ENCODE measurements at places on chromosomes 2 and 18.

DNA sequence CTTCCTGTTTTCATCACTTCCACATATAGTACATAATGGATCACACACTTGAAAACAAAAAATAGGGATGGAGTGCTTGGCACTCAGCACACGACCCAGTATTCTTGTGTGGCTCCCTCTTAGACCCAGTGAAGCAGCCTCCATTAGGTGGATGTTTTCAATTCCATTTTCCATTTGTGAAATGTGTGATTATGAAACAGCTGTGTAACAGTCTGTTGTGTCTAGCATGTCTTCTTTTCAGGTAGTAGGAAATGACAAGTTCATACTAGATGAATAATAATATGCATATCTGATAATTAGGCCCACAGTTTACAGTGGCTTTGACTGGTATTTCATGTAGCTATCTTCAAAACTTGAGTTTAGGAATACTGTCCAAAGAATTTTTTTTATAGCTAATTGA, 35.5 kb downstream of the EML6 start:
- no peak for DNase-seq

GRCh38 chr2:12361506-12361905, 355.2 kb upstream of the TRIB2 start:
- no peak for DNase-seq

DNA sequence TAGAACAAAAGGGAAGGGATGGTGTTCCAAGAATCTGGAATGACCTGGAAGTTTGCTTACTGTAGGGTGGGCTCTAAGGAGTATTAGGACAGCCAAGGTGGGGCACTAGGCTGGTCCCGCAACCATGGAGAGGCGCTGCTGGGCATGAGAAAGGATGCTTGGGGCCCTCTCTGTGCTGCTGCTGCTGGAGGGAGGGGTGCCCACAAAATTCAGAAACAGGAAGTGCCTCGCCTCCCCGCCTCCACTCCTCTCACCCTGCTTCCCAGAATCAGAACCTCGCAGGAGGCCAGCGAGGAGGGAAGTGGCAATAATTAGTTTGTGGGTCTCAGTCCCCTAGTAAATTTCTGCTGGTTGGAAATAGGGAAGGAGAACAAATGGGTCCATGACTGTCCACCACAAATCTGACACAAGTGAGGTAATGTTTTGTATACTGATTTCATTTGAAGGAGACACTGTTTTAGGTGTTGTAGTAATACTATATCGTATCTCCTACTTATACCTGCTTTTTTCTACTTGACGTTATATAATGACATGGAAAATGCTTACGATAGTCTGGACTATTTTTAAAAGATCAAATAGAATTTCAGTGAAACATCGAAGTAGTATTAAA, 7.9 kb upstream of the PDCL3 start:
- DNase-seq, result no peak

DNA sequence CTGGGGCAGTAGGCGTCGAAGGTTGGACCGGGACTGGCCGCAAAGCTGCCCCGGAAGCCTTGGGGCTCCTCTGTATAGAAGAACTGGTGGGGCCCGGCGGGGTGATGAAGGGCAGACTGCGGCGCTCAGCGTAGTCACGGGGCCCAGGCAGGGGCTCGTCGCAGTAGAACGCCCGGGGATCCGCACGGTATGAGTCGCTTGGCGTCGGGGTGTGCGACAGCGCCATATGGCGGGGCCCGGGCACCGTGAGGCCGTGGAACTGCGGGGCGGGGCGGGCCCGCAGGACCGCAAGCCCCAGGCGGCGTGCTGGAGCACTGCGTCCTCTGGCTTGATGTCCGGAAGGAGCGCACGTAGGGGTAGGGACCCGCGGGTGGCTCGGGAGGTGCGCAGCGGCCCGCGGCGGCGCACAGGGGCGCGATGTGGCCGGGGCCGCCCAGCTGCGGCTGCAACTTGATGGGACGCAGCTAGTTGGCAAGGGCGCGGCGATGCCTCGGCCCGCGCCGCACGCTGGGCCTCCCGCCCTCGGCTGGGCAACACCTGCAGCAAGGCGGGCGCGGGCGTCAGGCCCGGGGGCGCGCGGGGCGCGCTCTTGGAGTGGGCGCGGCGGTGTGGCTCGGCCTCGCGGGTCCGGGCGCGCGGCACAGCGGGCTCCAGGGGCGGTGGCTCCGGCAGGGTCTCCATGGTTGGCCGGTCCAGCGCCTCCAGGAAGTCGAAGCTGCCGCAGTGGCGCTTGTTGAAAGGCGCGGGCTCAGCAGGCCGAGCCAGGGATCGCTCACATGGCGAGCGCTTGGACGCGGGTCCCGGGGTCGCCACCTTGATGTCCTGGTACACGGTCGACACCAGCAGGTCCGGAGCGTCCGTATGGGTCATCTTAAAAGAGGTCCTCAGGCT, 251.4 kb downstream of the ANKRD30B start:
- DNase-seq, result no peak

DNA sequence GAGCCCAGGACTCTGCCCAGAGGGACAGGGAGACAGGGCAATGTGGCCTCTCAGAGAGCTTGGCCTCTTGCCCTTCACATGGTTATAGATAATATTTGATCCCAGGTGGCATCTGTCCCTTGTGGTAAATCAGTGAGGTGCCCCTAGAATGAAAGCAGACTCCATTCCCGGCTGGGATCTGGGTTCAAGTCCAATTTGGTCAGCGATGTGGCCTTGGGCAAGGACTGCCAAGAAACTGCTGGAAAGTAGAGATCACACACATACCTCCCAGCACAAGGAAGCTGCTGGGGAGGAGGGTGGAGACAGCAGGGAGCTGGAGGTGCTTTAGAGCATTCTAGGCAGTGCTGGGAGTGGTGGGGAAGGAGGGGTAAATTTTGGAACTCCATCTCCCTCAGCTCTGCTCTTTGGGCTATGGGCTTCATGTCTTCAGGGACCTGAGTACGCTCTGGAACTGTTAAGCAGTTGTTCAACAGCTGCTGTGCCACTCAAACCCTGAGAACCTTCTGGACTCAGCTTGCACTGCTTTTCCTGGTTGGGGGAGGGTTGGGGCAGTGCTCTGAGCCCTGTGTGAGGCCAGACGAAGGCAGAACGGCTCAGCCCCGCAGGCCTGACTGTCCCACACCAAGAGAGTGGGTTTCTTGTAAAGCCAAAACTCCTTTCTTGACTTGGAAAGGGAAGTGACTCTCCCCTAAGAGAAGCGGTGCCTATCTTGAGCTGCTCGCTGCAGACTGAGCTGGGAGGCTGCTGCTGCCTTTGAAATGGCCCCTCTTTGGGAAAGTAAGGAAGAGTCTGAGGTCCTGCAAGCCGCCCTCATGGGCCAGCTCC, 23.0 kb downstream of the INPP5D start:
- no peak for DNase-seq

- DNase-seq, result no peak
Observed at GRCh38 chr2:20596973-20597859, 53.7 kb downstream of the HS1BP3 start.

DNA sequence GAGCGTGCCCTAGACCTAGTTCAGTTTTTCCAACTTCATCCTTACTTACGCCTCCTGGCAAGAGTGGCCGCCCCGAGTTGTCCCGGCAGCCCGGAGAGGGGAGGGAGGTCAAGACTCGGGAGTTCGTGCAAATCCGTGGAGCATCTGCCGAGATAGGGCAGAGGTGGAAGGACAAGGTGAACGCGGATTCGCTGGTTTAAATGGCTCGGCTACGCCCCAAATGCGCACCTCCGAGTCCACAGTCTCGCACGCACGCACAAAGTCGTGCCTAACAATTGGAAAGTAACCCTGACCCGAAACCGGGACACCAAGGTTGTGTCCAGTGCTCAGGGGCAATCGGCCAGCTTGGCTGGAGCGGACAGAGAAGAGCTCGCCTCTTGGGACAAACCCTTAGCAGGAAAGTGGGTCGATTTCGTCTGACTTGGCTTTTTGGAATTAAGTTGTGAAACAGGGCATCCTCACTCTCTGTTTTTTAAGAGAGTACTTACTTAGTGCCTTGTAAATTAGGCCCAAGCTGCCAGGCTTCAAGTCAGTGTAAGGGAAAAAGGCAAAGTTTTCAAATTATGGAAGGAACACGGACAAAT, 726 bp upstream of the SS18 start:
- DNase-seq, result no peak

- DNase-seq, result no peak
Observed at GRCh38 chr2:64363848-64364247, 90.1 kb upstream of the LGALSL start.

DNA sequence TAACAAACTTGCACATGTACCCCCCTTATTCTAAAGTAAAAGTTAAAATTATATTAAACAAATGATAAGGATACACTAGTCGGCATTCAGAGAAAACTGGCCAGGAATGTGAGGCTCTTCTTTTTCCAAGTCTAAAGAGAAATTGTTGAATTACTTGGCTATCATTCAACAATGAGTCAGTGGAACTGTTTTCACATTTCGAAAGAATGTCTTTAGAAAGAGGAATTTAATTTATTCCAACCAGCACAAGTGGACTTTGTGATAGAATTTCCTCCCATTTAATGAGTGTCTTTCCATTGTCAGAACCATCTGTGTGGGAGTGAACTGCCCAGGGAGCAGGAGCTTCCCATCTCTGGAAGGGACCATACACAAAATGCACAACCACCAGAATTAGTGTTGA, 792.2 kb downstream of the EPHA4 start:
- DNase-seq, result no peak

DNA sequence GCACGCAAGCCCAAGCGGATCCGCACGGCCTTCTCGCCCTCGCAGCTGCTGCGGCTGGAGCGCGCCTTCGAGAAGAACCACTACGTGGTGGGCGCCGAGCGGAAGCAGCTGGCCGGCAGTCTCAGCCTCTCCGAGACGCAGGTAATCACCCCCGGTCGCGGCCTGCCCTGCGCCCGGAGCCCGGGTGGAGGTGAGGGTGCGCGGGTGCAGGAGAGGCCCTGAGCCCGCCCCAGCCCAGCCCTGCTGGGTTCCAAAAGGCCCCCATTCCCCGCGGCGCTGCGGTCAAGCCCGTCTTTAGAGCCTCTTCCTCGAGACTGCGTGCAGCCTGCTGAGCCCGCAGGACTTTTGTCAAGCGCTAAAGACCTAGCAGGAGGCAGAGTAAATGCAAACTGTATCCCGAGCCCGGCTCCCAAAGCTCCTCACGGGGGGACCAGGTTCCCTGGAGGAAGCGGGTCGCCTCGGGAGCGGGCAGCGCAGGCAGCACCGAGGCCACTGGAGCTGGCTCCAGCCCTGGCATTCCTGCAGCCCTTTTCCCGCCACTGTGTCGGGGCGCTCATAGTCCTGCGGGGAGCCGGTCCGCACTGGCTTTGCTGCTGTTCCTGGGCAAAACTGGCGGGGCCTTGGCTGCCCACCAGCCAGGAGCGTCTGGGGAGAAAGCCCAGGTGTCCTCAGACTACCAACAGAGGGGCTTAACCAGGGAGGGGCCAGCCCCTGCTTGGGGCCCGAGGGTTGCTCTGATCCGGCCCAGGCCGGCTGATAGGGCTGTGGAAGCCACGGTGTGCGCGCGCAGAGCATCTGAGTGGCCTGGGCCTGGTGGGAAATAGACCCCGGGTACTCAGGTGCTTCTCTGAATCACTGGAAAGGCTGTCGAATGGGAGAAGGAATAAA, 7.3 kb downstream of the EMX1 start:
- DNase-seq, result no peak

- no peak for DNase-seq
Observed at GRCh38 chr2:127275789-127276188, 18.2 kb downstream of the ERCC3 start.

DNA sequence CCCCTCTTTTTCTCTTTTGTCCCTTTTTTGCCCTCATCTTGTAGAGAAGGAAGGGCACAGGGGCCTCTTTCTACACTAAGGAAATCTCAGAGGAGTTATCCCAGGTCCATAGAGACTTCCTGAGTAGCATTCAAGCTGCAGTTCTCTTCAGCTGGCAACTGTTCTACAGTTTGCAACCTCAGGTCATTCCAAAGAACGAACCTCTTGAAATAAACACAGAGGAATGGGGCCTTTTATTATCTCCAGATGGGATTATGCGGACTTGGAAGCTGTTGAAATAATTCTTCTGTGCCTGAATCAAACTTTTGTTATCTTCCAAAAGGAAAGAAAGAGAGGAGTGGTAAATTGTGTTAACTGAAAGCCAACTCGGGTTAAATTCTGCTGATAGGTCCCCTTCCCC, 31.0 kb upstream of the NFE2L2 start:
- no peak for DNase-seq

DNA sequence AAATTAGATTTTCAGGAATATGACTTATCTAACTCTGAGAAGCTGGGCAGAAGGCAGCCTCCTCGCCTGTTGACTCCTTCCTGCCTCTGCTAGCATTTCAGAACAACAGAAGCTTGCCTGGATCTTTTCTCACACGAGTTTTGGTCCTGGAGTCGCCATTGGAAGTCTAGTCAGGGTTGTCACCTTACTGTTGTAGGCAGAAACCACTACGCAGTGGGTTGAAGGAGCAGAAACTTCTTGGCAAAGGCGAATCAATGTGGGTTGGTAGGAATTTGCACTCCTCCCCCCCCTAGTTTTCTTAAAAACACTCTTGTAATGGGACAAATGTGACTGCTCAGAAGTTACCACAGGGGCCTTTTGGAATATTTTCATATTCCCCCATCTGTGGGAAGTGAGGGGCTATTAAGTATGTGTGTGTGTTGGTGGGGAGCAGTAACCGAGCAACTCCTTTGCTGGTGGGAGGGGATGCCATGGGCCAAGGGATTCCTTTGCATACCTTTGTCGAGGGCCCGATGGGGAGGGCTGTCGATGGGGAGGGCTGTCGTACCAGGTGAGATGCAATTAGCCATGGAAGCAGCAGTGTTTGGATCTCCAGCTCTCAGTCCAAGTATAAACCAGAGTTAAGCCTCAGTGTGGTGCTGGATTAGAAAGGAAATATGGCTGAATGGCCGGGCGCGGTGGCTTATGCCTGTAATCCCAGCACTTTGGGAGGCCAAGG, 117.4 kb downstream of the FMNL2 start:
- DNase-seq, result no peak

DNA sequence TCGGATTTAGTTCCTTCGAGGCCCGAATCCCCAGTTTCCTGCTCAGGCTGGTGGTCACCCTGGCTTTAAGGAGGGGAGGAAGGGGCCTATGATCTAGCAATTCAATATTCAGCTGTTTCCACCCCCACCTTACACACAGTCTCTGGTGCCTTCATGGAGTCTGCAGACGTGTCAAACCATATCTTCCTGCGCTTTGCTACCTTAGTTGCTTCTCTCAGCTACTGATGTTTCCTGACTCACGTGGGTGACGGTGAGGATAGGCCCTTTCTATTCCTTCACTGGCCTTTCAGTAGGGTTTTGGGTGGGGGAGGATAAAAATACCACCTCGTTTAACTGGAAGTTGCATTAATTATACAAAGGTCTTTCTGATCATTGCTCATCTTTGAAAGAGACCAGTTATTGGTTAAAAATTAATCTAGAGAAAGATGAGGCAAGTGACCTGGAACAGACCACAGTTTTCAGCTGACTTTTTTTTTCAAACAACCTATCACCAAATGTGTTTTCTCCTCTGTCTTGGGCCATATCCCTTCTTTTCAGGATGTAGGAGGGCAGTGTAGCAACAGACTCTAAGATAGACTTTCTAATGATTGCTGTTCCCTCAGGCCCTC, 49.7 kb downstream of the SH2D6 start:
- DNase-seq, result no peak
